ENCODE measurements at places on chromosomes 12 and 14. TPM values are rescaled to one million over a fixed set of nuclear protein-coding genes. Genes with fewer than 3 reads are reported as not detected.

Gene P2RX2
- not detected for total RNA-seq

Gene PRH2
- total RNA-seq: not detected

Gene PHLDA1
- 133 TPM for total RNA-seq

Gene TCL1B
- total RNA-seq: not detected

Gene LYZ
- not detected for total RNA-seq

Gene ENO2
- total RNA-seq: 183 TPM

Gene GNB3
- total RNA-seq: 2.0 TPM

Gene CIT
- 12.3 TPM for total RNA-seq

Gene CDCA3
- total RNA-seq: 3.5 TPM

Gene KSR2
- total RNA-seq: under 0.01 TPM

Gene RFX4
- total RNA-seq: not detected

Gene CBLN3
- 4.2 TPM for total RNA-seq

Gene ANO2
- 0.07 TPM for total RNA-seq

Gene KRT82
- total RNA-seq: not detected

Gene STON2
- 0.85 TPM for total RNA-seq
